Left hindlimb (tissue), 1 donor: ENCODE measurements at places on chromosomes 11 and 22.

DNA sequence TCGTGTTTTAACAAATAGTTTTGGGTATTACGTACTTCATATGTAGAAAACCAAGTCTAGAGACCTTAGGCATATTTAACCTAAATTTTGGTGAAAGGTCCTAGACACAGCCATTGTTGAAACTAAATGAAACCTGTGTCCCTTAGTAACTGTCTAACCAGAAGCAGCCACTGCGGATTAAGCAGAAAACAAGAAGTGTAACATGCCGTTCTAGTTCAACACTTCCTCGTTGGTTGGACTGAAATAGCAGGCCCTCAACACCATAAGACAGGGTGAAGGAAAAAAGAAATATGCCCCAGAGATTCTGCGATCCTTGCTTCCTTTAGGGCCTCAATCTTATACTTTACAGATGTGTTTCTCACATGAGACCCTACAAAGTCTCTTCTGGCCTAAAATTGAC lies 2.0 kb downstream of the NAA40 start:
- DNase-seq = no peak

DNA sequence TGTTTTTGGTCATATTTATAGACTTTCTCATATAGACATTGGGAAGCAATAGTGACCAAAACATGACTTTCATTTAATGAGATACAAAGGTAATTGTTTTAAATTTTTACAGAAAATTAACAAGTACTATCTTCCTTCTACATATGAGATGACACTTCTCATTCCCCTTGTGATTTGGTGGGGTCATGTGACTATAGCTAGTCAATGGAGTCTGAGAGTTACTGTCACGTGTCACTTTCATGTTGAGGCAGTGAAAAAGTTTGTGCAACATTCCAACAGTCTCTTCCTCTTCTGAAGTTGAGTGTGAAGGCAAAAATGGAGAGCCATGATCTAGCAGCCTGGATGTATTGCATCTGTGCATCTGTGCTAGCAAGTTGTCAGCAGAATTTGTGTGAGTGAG lies 618.3 kb upstream of the LRRC4C start:
- no peak for DNase-seq

- no peak for DNase-seq
These were observed 167.6 kb upstream of the SYT13 start for GRCh38 chr11:45453721-45454120.

DNA sequence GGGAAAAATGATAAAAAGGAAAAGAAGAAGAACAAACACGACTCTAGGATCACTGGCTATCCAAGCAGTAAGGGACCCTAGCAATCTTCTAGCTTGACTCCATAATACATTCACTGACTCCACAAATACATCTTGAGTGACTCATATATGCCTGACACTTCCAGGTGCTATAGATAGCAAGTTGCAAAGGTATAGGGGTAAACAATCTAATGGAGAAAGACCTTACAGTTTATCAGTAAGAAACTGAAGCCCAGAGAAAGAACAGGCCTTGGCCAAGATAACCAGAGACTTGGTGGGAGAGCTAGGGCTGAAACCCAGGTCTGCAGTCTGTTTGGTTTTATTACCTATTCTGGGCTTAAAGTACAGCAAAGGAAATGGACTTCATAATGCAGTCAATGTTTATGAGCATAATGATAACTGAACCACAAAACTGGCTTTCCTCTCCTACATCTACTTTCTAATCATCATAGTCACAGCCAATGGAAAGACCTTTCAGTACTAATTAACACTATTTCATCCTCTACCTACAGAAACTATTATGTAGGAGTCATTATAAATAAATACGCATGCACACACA lies 19.7 kb upstream of the SLC5A1 start:
- DNase-seq = no peak

- no peak for DNase-seq
These were observed 35.5 kb downstream of the RNF141 start for GRCh38 chr11:10505278-10506007.

GRCh38 chr11:32081129-32081641 lies 9.7 kb upstream of the RCN1 start:
- no peak for DNase-seq

GRCh38 chr11:17443000-17443399 lies 33.6 kb downstream of the ABCC8 start:
- DNase-seq = no peak

- peak; percentile 79 for DNase-seq
These were observed 13.7 kb downstream of the EHD1 start for GRCh38 chr11:64864473-64865285.

- no peak for DNase-seq
These were observed 2.0 kb downstream of the SLC6A5 start for GRCh38 chr11:20601221-20601914.

- DNase-seq = peak; percentile 26
These were observed 12.0 kb downstream of the SIPA1 start for GRCh38 chr11:65649656-65650546.

GRCh38 chr22:46879083-46879482 lies 116.6 kb downstream of the TBC1D22A start:
- DNase-seq = peak; percentile 61
